ENCODE measurements at places on chromosomes 1 and 21. TPM values are rescaled to one million over a fixed set of nuclear protein-coding genes. Genes with fewer than 3 reads are reported as not detected.

- DNase-seq: no peak
Observed at GRCh38 chr1:226212545-226212944, 10.9 kb upstream of the MIXL1 start.

- no peak for DNase-seq
Observed at GRCh38 chr1:236108027-236108648, 34.2 kb upstream of the GPR137B start.

GRCh38 chr1:78091215-78091813 is 45.5 kb downstream of the GIPC2 start:
- no peak for DNase-seq

DNA sequence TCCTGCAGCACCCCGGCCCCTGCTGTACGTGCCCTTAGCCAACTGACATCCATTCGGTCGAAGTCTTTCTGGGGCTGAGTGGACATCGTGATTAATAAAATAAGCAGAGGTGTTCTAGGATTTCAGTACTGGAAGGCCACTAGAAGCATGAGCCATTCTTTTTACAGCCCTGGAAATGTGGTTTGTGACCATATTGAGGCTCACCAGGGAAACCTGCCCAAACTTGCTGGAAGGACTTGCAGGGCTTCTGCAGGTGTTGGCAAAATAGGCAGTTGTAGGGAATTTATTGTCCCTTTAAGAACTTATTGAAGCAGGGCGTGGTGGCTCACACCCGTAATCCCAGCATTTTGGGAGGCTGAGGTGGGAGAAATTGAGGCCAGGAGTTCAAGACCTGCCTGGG is 80.8 kb downstream of the DOP1B start:
- DNase-seq: no peak

GRCh38 chr1:23194119-23194984 is 22.9 kb downstream of the HTR1D start:
- DNase-seq: peak; percentile 52

- DNase-seq: no peak
Observed at GRCh38 chr1:38786040-38786436, 73.5 kb downstream of the RRAGC start.

Gene IPO9
- 16.6 TPM for total RNA-seq

Gene SLC45A1
- 3.3 TPM for total RNA-seq

Gene PADI1
- 7.2 TPM for total RNA-seq

Gene CYP4Z1
- not detected for total RNA-seq

Data from Caki2 (cell line).